Naive thymus-derived CD8-positive, alpha-beta T cell (primary cell): ENCODE measurements at places on chromosomes 7 and 10. TPM values are rescaled to one million over a fixed set of nuclear protein-coding genes. Genes with fewer than 3 reads are reported as not detected.

Gene LAMB1
- 0.13 TPM for total RNA-seq

Gene ORAI2
- 33.6 TPM for total RNA-seq

Gene ARMS2
- total RNA-seq = not detected

Gene SCART1
- 4.2 TPM for total RNA-seq

Gene LRRD1
- 0.18 TPM for total RNA-seq

Gene ITIH5
- total RNA-seq = not detected

Gene ARID5B
- total RNA-seq = 12.4 TPM

Gene AEBP1
- 38.5 TPM for total RNA-seq

Gene NKX1-2
- total RNA-seq = not detected

Gene STK31
- total RNA-seq = 1.1 TPM

Gene AKR1D1
- not detected for total RNA-seq

Gene PRSS1
- not detected for total RNA-seq

Gene SLC26A5
- total RNA-seq = not detected

Gene IRF5
- 3.0 TPM for total RNA-seq

Gene PNLIP
- not detected for total RNA-seq

Gene PIP
- total RNA-seq = not detected

Gene GFRA1
- not detected for total RNA-seq

Gene NUTM2E
- 0.77 TPM for total RNA-seq

Gene NODAL
- total RNA-seq = not detected

Gene ASIC3
- total RNA-seq = 13.5 TPM

Gene PLEKHS1
- total RNA-seq = not detected

Gene CXCL12
- not detected for total RNA-seq

Gene TMEM270
- total RNA-seq = not detected

Gene AMPH
- not detected for total RNA-seq

Gene SPDYE8
- total RNA-seq = not detected

Gene MSMB
- not detected for total RNA-seq

Gene SMARCD3
- 9.7 TPM for total RNA-seq
